Lower lobe of right lung (tissue), 2 donors: ENCODE measurements at places on chromosomes 4 and X.

DNA sequence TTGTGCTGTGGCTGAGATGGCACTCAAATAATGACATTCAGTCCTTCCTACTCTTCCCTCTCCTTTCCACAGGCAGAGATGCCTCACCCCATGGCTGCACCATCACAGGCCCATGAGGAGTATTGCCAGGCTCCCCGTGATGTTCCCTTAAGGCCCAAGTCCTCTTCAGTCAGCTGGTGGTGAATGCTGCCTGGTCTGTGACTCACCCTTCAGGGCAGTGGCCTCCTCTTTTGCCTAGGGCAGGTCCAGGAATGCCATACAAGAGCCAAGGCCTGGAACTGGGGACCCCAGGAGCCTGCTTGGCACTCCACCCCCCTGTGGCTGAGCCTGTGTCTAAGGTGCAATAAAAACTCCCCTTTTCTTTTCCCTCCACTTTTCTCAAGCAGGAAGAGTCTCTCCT lies 144.2 kb upstream of the GEMIN8 start:
- DNase-seq, result no peak

- no peak for DNase-seq
Measured at GRCh38 chr4:147201016-147201415, 255.4 kb upstream of the TTC29 start.

DNA sequence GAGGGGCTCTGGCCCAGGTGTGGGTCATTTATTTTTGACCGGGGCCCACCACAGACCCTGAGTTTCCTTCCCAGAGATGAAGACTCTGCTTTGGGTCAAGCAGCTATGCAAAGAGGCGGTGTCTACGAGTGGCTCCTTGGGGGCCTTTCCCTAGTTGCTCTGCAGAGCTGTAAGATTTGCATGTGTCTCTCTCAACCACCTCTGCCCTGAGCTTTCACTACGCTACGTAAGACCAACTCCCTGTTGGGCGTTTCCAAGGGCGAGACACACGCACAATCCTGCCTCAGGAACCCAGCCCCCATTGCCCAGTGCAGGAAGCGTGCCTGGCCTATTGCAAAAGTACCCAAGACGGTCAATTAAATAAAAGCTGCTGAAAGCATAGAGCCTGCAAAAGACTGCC lies 10.0 kb upstream of the ANOS1 start:
- DNase-seq, result no peak

- no peak for DNase-seq
Measured at GRCh38 chrX:10197279-10198210, 40.8 kb downstream of the CLCN4 start.

DNA sequence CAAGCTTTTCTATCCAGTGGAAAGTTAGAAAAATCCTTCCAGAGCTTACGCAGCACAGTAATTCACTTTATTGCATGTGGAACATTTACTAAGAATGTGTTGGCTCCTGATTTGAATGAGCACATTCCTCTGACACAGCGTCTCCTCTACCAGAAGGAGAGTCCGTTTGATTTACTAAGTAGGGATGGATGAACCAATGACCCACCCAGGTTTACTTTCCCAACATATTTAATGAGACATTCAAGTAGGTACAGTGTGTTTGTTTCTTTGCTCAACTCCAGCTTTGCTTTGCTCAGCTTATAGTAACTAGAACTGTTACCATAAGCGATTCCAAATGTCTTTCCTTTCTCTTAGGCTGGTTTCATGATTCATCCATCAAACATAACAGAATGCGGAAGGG lies 161.7 kb downstream of the SMARCA1 start:
- no peak for DNase-seq

GRCh38 chr4:127417885-127418535 lies 214.7 kb upstream of the INTU start:
- DNase-seq, result no peak

DNA sequence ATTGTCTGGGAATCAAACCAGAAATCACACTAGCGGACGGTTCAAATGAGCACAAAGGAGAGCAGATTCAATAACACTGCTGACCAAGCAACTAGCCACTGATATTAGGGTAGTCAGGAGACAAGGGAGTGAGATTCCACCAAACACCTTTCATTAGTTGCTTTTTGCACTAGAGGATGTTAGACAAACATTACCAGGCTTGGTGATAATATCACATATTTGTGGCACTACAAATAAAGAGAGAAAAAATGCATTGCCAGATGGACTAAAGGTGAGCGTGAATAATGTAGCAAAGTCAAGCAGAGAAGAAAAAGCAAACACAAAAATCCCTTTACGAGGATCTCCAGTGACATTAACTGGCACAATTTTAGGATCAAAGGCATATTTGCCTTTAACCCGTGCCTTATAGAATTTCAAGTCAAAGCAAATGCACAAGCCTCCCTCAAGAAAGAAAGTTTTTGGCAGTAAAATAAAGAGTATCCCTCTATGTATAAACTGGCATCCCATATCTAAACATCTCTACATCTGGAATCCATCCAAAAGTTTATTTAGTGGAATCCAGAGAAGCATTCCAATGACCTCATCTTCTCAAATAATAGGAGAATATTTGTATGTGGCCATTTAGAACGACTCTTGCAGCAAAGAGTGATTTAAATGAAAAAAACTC lies 290.9 kb downstream of the KCTD8 start:
- DNase-seq, result no peak

DNA sequence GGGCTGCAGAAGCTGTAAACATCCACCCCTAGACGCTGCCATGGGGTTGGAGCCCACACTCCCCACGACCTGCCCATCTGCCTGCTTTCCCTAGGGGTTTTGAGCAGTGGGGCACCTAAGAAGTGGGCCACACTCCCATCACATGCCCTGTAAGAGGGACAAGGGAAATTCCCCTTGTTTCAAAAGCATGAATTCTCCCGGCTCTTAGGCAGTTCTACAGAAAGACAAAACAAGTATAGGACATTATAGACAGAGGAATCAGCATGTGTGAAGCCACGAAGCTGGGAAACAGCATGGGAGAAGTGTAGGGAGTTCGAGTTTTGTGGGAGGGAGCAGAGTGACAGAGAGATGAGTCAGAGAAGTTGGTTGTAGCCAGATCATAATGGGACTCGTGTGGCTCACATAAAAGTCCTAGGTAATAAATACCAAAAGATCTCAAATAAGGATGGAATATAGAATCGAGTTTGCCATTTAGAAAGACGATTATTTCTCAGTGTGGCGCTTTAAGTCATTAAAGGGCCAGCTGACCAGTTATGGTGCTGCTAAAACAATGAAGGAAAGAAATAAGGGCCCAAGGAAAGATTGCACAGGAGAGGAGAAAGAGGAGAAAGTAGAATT lies 23.9 kb downstream of the APOO start:
- DNase-seq, result no peak

DNA sequence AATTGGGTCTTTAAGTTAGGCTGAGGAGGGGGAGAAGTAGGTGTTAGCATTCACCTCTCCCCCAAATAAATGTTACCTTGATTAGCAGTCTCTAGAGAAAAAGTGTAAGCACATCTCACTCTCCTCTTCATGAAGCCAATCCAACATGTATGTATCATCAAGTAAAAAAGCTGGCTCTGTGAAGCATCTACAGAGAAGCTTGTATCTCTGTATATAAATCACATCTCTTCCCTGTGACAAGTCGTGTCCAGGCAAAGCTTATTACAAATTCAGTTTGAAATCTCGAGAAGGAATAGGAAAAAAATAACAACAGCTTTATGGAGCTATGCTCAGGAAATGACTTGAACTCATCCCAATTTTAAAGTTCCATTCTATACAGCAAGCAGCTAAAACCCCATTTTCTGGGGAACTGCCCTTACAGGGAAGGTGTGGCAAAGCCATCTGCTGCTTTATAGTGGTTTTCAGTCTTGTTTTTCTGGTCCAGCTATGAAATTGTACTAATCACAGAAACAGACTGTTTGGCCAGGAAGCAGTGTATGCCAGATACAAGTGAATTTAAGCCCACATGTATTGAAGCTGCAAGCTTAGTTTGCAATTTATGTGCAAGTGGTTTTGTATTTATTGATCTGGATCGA lies 313.3 kb upstream of the NOCT start:
- no peak for DNase-seq

- DNase-seq, result no peak
Measured at GRCh38 chr4:39323821-39324220, 42.3 kb downstream of the RFC1 start.

DNA sequence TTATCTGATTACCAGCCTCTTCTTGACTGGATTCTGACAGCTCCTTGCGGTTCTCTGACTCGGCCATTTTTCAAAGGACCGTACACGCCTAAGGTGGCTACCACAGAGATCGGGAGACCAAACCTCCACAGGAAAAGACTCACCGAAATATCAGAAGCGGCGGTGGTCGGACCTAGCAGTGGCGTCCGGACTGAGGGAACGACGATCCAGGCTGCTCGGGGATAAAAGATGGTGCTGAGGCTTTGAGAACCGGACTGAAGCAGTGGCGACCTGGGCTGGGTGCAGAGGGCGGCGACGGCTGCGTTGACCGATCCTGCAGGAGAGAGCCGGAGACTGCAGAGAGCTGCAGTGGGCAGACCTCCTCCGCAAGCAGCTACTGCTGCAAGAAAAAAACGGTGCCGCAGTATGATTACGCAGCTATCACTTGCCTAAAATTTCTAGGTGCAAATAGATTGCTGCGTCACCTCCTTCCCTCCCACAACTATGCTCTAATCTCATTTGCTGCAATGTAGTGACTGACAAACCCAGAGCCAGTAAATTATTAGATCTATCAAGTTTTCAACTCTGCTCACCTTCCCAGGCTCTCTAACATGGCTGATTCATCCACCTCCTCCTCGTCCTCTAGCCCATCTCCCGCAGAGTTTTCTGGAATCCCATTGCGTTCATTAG lies at the start of gene NAP1L2:
TSS of gene NAP1L2 (minus strand) at position 426 of the 669 bp plus-strand sequence. CDS start at position 67, 359 bp downstream.
- DNase-seq, result peak; percentile 36

GRCh38 chr4:26622913-26623312 lies 39.0 kb downstream of the TBC1D19 start:
- no peak for DNase-seq

DNA sequence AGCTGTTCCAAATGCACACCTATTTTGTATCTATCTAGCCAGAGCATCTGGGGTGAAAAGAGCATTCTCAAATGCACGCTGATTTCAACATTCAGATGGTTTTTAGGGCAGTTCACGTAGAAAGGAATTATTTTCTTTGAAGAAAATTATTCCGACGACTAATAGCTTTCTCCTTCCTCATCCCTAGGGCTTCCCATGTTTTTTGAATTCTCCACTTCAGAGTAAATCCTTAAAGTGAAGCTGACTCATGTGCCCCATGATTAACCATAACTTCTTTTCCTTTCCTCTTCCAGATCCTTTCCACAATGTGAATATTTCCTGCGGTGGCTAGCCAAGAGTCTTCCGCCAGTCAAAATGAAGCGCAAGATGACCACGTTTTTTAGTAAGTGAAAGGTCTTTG lies 86.7 kb upstream of the PDHA1 start:
- no peak for DNase-seq

DNA sequence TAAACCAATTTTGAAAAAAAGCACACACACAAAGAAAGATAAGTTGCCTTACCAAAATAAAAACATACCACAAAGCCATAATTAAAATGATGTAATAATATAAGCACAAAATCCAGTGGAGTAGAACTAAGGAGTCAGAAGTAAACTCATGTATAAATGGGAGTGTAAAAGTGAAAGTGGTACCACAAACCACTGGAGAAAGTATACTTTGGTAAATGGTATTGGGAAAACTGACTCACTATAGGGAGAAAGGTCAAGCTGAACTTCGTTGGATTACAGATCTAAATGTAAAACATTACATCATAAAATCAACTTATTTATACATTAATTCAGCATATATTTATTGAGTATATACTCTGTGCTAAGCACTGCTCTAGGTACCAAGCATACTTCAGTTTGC lies 46.3 kb upstream of the HHIP start:
- no peak for DNase-seq

DNA sequence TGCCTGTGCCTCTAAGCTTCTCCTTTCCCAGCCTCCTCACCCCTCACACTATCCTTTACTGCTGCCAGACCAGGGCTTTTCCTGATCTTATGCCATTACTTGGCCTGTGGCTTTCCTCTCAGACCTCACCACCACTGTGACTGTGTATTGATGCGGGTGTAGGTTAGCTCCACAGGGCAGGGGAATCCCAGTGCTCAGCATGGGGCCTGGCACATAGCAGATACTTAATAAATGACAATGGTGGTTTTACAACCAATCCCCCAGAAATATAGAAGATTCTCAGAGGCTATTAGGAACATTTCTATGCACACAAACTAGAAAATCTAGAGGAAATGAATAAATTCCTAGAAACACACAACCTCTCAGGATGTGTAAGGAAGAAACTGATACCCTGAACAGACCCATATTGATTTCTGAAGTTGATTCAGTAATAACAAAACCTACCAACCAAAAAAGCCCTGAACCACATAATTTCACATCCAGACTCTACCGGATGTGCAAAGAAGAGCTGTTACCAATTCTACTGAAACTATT lies 129.6 kb upstream of the QRFPR start:
- DNase-seq, result no peak

- no peak for DNase-seq
Measured at GRCh38 chr4:8871417-8872401, at the start of gene HMX1. Gene HMX1 (minus strand): TSS chr4:8871839. CDS start chr4:8871614, 225 bp downstream.

GRCh38 chr4:82172186-82172585 lies 201.6 kb downstream of the HNRNPD start:
- DNase-seq, result no peak

GRCh38 chr4:60737858-60738257 lies 462.3 kb upstream of the ADGRL3 start:
- DNase-seq, result no peak

DNA sequence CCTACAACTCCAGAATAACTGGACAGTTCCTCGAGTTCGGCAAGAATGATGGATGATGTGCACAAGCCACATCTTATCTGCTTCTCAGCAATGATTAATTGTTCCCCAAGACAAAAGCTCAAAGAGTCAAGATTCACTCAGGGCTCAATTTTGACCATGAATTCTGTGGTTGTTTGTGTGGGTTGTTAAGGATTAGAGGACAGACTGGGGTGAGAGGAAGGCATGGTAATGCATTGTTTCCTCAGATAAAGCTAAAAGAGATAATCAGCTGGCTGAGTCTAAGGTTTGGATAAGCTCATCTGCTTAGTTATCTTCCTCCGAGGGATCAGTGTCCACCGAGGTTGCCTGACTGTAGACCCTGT lies 161.0 kb downstream of the CPEB2 start:
- DNase-seq, result no peak
